ENCODE measurements at places on chromosomes 2 and 18.

DNA sequence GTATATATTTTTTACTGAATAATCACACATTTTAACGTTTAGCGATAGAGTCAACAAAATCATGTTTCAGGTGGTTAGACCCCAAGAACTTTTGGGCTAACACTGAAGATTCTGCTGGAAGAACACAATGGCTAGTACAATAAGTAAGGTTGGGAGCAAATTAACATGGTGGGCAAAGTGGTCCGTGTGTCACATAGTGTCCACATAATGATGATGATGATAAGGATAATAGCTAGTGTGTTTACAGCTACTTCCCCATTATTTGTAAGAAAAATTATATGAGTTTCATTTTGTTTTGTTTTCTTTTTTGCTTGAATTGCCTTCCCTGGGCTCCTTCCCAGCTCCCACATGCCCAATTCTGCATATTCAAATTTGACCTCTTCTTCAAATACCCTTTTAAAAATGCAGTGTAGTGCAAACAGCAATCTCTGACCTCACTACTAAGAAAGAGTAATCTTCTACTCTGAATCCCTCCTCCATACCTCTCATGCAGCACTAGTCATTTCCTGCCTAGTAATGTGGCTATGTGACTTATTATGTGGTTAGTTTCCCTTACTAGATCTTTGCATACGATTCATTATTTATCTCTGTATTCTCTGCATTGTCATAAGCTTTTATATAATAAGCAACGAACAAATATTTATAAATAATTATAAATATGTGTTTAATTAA, 16.9 kb upstream of the VPS54 start:
- no peak overlapping the region for H3K27ac ChIP-seq
- DNase-seq, result no peak
- H3K4me3 ChIP-seq, result no peak overlapping the region
- H3K27me3 ChIP-seq, result no peaks in the 10 kb centered on the region

GRCh38 chr2:219578811-219579613, 6.9 kb downstream of the INHA start:
- H3K27ac ChIP-seq, result no peak overlapping the region
- no peaks in the 10 kb centered on the region for H3K4me1 ChIP-seq
- no peak for DNase-seq
- no peaks in the 10 kb centered on the region for H3K27me3 ChIP-seq
- H3K36me3 ChIP-seq, result no peaks in the 10 kb centered on the region

DNA sequence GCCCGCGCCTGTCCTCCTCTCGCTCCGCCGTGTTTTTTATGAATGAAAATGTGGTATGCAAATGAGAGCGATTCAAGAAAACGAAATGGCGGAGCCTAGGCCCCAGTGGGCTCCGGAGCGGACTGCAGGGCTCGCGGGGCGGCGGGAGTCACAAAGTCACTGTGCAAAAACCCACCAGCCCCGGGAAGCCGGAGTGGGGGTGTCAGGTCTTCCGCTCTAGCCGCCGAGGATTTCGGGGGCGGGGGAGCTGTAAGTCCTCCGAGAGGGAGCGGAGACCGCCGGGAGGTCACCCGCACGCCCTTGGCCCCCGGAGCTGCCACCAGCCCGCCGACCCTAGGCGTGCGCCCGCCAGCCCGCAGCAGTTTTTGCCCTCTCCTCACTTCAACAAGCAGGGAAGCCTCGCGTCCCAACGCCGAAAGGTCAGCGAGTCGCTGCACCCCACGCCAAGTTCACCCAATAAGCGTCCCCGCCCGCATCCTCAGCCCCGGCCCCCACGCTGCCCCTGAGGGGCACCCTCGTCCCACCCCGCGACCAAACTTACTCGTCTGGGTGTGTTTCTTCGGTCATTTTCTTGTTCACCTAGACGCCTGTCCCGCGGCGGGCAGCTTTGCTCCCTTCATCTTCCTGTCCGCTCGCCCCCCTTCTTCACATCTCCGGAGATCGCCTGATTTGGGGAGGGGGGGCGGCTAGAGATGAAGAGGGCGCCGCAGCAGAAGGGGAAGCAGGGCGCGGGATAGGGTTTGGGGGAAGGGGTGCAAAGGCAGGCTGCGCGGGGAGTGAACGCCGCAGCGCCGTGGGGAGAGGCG, 775 bp downstream of the SPRED2 start:
- H3K4me1 ChIP-seq, result peaks cover 19% of the 10 kb centered on the region
- H3K27me3 ChIP-seq, result no peaks in the 10 kb centered on the region
- H3K27ac ChIP-seq, result peak overlapping the region; percentile 88
- DNase-seq, result no peak
- peak overlapping the region; percentile 92 for H3K4me3 ChIP-seq

- H3K36me3 ChIP-seq, result no peaks in the 10 kb centered on the region
- no peak for DNase-seq
- no peaks in the 10 kb centered on the region for H3K27me3 ChIP-seq
- no peaks in the 10 kb centered on the region for H3K4me1 ChIP-seq
- no peak overlapping the region for H3K27ac ChIP-seq
These were observed 113.1 kb downstream of the NFATC1 start for GRCh38 chr18:79508565-79509535.

DNA sequence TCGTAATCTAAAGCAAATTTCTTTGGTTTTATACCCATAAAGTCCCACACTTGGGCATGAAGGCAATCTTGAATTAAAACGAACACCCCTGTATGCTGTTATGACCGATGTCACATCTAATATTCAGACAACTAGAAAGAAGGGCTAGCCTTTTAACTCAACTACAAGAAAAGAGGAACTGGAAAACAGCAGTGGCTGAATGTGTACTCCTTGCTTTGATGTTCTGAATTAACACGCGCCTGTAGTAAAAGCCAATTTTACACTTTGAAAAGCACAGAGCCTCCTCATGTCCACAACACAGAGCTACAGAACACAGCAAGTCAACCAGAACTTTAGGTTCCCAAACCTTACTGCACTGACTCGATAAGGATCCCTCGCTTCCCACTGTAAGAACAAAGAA, 147.6 kb downstream of the HDAC4 start:
- H3K4me3 ChIP-seq, result no peak overlapping the region
- H3K4me1 ChIP-seq, result peaks cover 96% of the 10 kb centered on the region
- DNase-seq, result no peak
- H3K27ac ChIP-seq, result no peak overlapping the region

Measured in HCT116 (cell line).